Choroid plexus epithelial cell (primary cell): ENCODE measurements at places on chromosomes 2 and 18.

- DNase-seq, result no peak
Measured at GRCh38 chr2:3703236-3703756, at the start of gene DCDC2C. Gene DCDC2C, plus strand, starts transcription at chr2:3703575. Its CDS starts 177 bp downstream, at chr2:3703752.

- DNase-seq, result no peak
Measured at GRCh38 chr2:76298041-76298440, 587.3 kb upstream of the GCFC2 start.

DNA sequence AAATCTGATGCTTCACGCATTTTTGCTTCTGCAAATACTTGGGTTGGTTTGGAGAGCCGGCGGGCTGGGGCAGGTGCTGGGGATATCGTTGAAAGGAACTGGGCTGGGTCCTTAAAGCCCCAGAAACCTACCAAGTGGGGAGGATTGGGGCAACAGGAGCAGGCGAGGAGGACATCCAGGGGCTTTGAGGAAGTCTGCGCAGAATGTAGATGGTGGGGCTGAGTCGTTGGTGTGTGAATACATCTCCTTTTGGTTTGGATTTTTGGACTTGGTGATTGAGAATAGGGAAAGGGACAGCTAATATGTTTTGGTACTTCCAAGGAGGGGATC, 1.1 kb downstream of the DCC start:
- DNase-seq, result no peak

- peak; percentile 13 for DNase-seq
Measured at GRCh38 chr2:132929786-132930185, 259.8 kb upstream of the LYPD1 start.

- DNase-seq, result no peak
Measured at GRCh38 chr2:232438951-232439757, 16.8 kb upstream of the ALPI start.

DNA sequence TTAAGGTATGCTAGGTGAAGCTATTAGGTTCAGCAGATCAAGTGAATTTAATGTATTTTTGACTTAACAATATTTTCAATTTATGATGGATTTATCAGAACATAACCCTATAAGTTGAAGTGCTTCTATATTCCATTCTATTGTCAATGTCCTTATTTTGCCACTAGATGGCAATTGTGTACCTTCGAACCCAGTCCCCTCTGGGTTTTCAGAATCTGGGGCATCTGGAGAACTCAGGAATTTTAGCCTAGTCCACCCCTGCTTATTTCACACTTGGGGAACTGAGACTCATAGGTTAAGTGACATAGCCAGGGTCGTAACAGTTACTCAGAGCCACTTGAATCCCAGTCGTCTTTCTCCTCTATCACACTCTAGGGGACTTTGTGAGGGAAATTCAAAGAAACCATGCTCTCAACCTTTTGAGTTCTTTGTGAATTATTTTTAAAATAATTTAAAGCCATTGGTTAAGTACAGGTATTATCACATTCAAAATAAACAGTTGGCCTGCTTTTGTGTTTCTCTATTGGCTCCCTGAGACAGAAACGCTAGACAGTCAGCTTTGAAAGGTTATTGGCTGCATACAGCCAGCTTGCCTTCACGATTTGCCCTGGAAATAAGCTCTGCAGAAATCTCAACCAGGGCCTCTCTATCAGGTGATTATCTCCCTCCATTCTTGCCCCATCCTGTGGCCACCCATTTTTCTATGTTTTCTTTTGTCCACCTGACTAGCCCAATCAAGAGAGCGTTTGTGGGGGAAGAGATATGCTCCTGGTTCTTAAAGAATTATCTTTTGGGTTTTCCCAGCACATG, 145.0 kb downstream of the TTC27 start:
- peak; percentile 80 for DNase-seq

DNA sequence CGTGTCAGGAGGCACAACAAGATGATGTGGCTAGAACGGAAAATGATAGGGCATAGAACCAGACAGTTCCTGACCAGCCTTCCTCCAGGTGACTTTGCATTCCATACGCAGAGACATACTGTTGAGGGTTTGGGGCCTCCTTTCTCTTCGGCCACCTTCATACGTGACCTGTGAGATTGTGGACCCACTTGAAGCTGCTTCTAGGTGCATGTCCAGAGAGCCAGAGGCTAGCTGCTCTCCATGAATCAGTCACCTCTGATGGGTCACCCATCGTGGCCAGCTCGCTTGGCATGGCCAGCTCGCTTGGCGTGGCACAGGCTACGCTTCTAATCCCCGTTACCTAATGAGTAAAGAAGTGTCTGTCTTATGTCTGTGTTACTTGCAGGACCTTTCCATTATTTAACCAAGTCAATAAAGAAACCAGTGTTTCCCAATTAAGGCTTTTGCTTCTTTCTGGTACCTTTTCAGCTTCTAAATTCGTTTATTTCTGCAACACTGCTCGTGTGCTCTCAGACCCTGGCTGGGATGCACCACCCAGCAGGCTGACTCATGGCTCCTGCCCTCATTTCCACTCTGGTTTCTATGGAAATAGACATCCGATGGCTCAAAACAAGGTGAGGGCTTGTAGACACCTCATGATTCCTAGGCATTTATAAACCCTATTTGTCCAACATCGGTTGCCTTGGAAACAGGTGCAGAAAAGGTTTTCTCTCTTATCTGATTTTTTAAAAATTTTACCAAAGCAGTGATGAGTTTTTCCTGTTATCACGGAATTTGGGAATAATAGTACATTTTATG, 86.7 kb upstream of the B3GNT7 start:
- peak; percentile 63 for DNase-seq

DNA sequence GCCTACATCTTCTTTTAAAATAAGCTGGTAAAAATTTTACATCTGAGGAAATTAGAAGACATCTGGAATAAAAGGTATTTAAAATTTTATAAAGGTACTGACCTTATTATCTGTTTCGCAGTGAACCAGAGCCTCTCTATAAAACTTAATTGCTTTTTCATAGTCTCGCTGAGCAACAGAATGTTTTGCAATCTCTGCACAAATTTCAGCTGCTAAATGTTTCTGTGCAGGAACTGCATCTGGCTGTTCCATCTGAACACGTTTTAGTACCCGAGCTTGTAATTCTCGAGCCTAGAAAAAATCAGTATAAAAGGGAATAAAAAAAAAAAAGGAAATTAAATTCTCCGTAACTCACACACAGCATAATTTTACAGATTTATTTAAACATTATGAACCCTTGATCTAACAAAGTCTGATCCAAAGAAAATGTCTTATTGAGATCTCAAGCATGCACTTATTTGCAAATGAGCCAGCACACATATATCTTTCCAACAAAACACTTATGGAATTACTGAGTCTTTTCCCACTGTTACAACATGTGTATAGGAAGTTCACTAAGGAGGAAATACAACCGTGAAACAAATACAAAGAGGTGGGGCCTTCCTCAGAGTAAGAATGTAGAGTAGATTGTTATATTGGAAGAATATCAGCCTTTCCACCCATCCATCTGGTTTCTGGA, 51.8 kb downstream of the TTC21B start:
- no peak for DNase-seq

DNA sequence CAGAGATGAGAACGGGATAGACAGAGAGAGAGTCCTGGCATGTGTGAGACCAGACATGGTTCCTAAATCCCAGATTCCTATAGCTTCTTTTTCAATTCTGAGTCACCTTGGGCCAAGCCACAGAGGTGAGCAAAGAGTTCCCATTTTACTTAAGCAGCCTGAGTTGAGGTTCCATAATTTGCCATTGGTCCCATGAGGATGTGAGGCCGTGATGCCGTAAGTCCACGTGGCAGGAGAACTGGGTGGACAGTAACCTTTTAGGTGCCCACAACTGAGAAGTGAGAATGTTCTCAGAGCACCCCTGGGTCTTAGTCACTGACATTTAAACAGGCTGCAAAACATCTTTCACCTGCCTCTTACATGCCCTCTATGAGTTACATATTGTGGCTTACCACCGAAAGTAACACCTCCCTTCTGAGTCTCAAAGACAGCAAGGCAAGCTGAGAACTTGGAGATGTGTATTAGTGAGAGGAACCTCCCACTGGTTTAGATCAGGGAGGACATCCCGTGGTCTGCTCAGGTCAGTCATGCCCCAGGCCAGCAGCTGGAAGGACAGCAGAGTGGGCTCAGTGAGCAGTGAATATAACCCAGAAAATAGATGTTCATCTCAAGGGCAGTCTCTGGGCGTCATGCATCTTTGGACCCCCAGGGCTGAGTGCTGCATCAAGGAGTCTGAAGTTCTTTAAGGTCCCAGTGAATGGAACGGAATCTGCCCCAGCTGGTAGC, 127.9 kb upstream of the LGALSL start:
- DNase-seq, result no peak

GRCh38 chr18:74644713-74645112, 47.0 kb downstream of the ZNF407 start:
- DNase-seq, result no peak

- peak; percentile 73 for DNase-seq
Measured at GRCh38 chr2:232028631-232029030, 67.1 kb downstream of the DIS3L2 start.

DNA sequence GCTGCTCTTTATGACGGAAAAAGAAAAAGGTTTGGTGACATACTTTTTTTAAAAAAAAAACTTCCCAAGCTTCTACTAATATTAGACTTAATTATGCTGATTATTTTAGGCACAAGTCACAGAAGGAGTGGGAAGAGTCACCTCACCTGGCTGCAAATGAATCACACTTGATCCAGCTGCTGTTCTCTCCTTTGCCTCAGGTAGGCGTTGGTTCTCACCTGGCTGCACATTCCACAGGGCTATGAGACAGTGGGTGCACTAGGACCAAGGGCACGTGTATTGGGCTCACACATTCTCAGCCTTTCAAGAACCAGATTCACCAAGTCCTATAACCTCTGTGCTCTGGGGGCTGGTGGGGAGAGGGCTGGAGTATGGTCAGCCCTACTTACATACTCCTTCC, 93.3 kb downstream of the TGFA start:
- no peak for DNase-seq

DNA sequence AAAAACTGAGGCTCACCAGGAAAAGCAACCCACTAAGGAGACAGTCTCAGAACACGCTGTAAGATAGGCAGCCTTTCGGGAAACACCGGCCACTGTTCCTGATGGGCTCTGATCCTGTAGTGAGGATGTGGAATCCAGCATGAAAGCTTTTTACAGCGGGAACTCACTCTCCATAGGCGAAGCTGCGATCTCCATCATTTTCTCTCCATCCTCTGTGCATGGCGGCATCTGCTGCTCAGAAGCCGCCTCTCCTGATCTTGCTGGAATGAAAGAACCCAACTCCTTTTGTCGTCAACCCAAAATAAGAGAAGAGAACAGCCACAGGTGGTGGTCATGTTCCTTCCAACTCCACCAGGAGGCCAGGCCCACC, 49.9 kb downstream of the TMEM18 start:
- no peak for DNase-seq

GRCh38 chr2:196963043-196963442, 36.5 kb upstream of the PGAP1 start:
- DNase-seq, result no peak

- no peak for DNase-seq
Measured at GRCh38 chr18:5198311-5198710, 1.3 kb upstream of the AKAIN1 start.
